ENCODE measurements at places on chromosomes 7 and 10.

GRCh38 chr7:104878577-104878976 is 135.4 kb upstream of the KMT2E start:
- no peak for DNase-seq

GRCh38 chr7:105189859-105190492 is 176.0 kb downstream of the KMT2E start:
- no peak for DNase-seq

- no peak for DNase-seq
Observed at GRCh38 chr7:2855386-2855785, 11.3 kb upstream of the GNA12 start.

GRCh38 chr10:26780106-26780792 is 80.5 kb downstream of the ABI1 start:
- peak; percentile 13 for DNase-seq

- no peak for DNase-seq
Observed at GRCh38 chr10:85851325-85851724, 515.3 kb downstream of the GRID1 start.

DNA sequence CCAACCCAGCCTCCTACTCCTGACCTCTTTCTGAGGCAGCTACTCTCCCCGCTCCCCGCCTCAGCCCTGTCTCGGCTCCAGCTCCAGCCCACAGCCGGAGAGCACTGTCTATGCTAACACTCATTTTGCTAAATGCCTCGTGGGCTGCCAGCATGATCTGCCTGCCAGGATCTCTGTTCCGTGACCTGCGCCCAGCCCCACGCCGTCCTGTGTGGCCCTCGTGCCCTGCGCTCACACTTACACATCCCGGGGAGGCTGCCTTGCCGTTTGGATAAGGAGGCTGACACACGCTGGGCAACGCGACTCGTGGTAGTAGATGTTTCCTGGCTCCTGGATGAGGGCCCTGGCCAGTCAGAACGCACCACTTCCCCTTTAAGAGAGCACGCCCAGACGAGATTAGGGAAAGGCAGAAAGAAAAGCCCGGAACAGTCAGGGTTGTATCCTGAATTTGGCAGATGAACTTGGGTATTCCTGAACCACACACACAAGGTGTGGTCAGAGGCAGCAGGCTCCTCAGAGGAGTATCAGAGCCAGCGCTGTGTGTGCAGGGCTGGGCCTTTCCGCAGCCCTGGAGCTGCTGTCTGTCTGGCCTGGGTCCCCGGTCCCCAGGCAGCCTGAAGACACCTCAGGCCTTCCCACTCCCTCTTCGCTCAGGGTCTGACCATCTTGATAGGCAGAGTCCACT is 97.7 kb upstream of the EFCAB10 start:
- DNase-seq: peak; percentile 94

- no peak for DNase-seq
Observed at GRCh38 chr10:43229208-43230061, 37.4 kb downstream of the RASGEF1A start.

DNA sequence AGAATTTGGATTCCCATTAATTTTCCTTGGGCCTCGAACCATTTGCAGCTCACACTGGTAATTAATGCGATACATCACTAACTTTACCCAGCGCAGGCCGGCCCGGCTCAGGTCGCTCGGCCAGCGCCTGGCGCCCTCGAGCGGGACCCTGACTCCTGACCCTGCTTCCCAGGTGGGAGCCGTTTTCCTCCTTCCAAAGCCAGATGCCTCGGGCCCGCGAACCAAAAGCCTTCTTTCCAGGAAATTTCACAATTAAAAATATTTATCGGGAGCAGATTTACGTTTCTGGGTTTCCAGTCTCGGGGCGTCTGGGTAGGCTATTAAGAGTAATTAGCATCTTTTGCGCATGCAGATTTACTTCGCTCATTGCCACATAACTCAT is 12.2 kb downstream of the LBX1 start:
- DNase-seq: no peak

DNA sequence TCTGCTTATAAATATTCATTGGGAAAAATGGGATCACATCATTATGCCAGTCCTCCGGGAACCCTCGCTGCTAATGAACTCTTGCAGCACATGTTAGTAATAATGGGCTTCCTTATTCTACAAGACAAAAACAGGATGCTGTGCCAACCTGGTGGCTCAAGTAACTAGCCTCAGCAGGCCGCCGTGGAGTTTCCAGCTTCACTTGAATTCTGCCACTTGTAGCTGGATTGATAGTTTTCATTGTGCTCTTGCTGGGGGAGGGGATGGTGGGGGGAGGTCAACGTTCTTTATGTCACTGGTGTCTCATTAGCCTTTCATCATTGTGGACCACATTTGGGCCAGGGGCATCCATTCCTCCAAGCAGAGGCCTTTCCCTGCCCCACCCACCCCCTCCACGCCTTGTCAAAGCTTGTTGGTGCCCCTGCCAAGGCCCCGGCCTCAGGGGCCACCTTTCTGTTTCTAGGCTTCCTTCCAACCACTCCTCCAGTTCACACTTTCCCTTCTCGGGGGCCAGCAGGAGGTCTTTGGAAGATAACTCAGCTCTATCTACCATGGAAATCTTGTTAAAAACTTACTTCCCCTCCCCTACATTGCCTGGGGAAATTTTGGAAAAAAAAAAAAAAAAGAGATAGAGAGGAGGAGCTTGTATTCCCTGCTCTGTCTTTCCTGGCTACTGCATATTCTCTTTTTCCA is 153.9 kb downstream of the BMPER start:
- no peak for DNase-seq

DNA sequence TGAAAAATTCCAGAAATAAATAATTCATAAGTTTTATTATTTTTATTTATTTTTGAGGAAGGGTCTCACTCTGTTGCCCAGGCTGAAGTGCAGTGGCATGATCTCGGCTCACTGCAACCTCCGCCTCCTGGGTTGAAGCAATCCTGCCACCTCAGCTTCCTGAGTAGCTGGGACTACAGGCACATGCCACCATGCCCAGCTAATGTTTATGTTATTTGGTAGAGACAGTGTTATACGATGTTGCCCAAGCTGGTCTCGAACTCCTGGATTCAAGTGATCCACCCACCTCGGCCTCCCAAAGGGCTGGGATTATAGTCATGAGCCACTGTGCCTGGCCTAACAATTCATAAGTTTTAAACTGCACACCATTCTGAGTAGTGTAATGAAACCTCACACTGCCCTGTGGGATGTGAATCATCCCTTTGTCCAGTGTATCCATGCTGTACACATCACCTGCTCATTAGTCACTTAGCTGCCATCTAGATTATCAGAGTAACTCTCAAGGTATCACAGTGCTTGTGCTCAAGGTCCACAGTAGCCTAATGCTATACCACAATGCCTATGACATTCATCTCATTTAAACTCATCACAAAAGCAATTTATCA is 17.9 kb downstream of the RTKN2 start:
- DNase-seq: peak; percentile 21

DNA sequence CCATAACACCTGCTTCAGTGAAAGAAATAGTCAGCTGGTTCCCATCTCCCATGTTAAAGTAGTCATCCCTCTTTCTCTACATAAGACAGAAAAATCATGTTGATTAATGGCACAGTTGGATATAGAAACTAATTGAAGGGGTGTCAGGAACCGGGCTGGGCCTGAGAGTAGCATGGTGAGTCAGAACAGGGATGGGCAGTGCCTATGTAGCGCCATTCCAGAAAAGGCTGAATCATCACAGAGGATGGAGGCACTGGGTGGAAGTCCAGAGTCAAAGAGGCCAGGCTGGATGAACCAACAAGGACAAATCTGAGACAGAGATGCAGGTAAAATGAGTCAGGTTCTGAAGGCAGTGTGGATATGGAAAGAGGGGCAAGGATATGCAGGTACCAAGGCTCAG is 201.2 kb downstream of the LHFPL3 start:
- no peak for DNase-seq

DNA sequence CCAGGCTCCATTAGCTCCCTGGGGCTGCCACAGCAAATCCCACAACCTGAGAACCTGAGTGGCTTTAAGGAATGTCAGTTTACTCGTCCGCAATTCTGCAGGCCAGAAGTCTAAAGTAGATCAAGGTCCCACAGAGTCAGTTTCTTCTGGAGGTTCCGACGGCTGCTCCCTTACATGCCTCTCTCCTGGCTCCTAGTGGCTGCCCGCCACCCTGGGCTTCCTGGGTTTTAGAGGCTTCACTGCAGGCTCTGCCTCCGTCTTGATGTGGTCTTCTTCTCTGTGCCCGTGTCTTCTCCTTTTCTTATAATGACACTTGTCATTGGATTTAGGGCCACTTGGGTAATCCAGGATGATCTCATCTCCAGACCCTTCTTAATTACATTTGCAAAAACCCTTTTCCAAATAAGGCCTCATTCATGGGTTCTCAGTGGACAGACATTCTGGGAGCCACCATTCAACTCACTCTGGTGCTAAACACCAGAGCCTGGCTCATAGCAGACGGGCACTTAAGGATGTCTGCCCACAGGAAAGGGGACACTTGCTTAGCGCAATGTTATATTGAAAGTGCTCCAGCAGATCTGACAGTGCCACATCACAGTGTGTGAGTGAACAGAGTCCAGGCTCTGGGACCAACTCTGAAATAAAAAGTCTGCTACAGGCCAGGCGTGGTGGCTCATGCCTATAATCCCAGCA is 77.6 kb downstream of the VWC2 start:
- DNase-seq: no peak

DNA sequence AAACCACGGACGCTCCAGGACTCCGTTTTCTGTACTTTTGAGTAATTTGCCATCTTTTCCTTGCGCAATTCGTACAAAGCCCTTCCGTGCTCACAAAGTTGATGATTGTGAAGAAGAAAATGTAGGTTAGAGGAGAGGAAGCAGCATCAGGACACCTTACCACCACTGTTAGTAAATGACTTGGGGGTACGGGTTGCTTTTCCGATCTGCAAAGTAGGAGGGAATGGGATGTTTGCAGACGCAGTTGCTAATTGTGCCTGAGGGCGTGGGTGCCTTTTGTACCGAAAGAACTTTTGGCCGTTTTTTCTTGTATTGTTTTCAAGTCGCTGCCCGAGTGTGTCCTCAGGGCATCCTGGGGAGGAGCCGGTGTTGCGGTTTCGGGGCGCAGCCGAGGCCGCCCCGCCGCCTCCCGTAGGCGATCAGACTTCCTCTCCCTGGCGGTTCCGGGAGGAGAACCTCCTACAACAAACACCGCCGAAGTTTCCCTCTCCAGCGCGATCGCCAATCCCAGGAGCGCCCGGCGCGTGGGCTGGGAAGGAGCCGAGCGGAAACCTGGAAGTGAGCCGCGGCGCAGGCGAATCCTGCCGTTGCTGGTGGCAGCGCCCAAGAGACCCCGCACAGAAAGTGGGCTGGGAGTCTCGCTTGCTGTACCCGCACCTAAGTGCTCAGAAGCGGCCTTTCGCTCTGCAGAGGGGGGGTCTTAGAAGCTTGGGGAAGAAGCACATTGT is 1.0 kb downstream of the PRR15 start:
- DNase-seq: peak; percentile 55

DNA sequence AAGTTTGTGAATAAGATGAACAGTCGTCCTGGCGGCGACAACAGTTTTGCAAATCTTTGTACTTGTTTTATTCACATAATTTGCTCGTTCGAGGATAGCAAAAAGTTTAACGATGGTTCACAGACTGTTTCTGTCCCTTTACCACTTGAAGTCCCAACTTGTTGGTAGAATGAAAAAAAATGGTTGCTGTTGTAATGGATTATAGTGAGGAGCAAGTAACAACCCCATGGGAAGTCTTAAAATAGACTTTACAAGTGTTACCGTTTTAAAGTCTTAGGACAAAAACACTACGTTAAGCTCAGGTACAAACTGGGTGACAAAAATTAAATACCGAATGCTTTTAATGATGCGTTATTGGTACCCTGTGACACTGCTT is 589 bp downstream of the LSM8 start:
- DNase-seq: peak; percentile 19

GRCh38 chr10:50362547-50363125 is 111.3 kb upstream of the ASAH2 start:
- DNase-seq: no peak

DNA sequence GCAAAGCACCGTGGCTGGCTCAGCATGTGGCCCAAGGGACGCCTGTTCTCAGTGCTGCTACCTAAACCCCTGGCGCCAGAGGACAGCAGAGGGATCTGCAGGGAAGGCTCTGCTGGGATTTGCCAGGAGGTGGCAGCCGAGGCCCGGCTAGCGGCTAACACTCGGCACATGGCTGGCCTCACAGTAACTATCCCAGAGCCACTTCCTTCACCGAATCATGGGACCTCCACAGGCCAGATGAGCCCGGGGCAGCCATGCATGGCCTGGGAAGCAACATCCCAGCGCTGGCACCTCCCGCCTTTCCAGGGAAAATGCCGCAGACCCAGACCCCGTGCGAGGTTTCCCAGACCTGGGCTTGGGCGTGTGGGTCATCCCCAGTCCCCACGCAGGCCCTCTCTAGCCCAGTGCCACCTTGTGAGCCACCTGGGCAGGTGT is 36.4 kb downstream of the DPYSL4 start:
- DNase-seq: peak; percentile 91

Data from suppressor macrophage treated with lipopolysaccharide for 4 hours (primary cell).